ENCODE measurements at places on chromosomes 2 and 18.

DNA sequence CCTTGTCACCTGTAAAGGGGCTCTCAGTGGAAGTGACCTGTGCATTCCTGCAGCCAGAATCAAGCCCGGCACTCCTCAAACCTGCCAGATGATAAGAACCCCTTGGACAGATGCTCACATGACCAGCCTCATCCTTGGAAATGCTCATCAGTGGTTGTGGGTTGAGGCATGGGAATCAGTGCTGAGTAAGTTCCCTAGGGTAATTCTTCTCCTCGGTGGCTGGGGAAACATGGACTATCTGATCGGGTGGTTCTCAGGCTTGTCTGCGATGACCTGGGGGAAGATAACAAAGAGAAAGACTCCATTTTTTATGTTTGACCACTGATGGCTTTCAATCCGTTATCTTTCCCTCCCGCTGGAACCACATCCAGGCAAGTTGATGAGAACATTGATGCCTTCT is 84.0 kb downstream of the SPP2 start:
- no peak for DNase-seq

GRCh38 chr2:38727661-38728060 is 23.5 kb downstream of the SRSF7 start:
- DNase-seq = no peak

- no peak for DNase-seq
These were observed 77.0 kb downstream of the EPC2 start for GRCh38 chr2:148721520-148721931.

DNA sequence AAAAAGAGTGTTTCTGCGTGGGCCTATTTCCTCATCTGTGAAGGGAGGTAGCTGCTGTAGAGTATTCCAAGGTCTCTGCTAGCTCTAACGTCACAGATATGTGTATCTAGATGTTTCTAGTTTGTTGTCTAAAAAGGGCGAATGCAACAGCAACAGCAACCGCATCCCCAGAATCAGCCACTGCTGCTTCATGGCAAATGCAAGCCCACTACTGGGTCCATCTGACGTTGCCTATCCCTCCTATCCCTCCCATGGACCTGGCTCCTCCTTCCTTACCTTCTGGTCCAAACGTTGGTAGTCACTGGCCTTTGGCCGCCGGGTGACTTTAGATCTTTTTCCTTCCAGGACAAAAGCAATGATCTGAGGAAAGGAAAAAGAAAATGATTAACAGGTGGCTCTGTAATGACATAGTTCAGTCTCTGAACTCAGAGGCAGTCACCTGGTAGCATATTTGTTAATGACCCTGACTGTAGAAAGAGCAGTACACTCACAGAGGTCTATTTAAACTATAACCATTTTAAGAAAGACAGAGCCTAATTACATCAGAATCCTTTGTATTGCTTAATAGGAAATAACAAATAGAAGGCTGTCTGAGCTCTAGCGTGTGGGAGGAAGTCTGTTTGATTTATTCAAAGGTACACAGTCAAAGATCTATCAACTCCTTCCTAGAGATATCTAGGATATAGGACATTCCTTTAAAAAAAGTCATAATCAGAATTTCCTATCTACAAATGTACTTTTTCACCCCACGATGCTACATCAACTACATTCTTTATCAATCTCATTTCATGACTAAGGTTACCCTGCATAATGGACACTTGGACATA is 2.9 kb downstream of the TGOLN2 start:
- peak; percentile 60 for DNase-seq

DNA sequence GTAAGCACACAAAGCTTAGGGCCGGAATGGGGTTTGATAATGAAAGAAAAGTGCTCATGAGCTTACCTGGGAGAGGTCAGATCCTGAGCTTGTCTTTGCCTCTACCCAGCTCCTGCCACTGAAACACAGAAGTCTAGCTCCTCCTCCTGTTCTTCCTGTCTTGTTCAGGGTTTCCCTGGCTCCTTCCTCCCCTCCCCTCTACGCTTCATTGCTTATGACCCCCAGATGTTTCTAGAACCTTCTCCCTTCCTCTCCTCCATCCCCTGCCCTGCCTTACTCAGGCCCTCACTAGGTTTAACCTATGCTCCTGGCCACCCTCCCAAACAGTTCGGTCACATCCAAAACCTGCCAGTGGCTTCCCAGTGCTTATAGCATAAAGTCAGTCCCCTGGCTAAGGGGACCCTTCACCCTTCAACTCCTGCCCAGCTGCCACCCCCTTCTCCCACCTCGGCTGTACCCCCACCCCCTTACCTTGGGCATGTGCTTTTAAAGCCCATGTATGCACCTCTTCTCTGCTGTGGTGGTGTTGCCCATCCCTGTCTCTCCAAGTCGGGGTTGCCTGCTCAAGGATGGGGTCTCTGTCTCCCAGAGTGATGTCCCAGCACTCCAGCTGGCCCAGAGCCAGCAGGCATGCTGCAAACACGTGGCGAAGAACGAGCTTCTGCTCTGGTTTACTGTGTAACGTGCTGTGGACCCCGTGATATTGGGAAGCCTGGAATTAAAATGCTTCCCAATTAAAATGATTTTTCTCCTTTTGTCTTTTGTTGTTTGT is 233.6 kb downstream of the TPGS2 start:
- DNase-seq = no peak

GRCh38 chr2:233480490-233481202 is 85.9 kb downstream of the USP40 start:
- no peak for DNase-seq

GRCh38 chr2:104289651-104290565 is 564.0 kb upstream of the POU3F3 start:
- DNase-seq = no peak

GRCh38 chr2:236404346-236404745 is 140.1 kb upstream of the ASB18 start:
- no peak for DNase-seq

DNA sequence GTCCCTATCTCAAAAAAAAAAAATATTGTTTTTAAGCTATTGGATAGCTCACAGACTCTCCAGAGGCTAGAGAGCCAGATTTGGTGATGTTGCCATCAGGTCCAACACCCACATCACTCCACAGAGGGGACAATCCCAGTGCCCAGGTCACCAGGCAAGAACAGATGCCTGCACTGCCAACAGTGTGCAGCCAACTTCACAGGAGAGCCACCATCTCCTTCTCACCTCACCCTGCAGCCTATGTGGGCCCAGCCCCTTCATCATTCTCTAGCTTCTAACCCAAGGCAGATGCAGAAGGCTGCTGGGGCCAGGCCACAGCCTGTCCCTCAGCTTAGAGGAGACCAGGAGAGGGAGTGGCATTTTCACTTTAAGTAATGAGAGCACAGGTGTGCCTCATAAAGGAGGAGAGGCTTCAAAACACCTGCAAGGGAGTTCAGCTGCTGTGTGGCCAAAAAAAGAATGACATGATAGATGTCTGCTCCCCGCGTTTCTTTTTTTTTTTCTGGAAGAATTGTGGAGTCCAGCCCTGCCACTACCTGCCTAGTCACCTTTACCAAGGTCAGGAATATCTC is 98.0 kb upstream of the ZSWIM2 start:
- DNase-seq = no peak
